Stimulated activated CD8-positive, alpha-beta memory T cell treated with anti-CD3 and anti-CD28 coated beads, Interleukin-15, amount 100 ng/mL, for 1 hour (primary cell): ENCODE measurements at places on chromosomes 7 and 10.

GRCh38 chr10:21432266-21432665 is 93.2 kb downstream of the SKIDA1 start:
- DNase-seq: no peak

GRCh38 chr7:142010952-142011548 is 15.4 kb downstream of the MGAM start:
- DNase-seq: no peak

DNA sequence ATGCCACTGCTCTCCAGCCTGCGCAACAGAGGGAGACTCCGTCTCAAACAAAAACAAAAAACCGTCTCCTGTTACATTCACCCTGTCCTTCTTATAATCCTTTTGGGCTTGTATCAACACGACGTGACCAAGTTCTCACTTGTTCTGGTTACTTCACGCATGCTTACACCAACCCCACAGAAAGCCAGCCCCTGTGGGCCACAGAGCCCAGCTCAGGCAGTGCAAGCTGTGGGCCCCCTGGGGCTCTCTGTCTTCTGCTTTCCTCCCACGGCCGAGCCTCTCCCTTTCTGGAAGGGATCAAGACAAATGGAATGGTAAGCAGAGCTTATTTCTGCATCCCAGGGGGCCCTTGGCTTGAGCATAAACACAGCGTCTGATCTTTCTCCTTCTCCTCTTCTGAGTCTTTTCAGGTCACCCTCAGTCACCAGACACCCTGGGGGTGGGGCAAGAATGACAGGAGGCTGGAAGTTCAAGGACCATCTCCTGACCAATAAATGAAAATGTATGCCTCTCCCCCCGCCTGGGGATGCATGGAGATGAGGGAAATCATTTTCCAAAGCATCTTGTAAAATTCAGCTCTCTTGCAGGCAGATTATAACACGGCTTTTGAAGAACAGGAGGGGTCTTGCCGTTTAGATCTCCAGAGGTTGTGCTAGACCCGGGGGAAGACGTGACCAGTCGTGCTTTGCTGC is 19.0 kb upstream of the TRIM56 start:
- DNase-seq: no peak

DNA sequence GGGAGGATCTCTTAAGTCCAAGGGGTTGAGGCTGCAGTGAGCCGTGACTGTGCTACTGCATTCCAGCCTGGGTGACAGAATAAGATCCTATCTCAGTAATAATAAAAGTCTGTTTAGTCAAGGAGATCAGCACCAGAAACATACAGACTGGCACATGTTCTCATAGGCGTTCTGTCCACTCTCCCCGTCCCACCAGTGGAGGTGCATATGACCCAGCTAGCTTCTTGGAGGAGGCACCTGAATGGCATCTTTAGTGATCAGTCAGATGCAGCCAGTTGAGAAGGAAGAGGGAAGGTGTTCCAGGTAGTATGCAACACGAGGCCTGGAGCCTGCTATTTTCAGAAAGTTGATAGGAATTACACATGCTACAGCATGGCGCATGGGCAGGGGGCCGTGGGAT is 45.3 kb upstream of the SVIL start:
- DNase-seq: no peak

- DNase-seq: no peak
Measured at GRCh38 chr10:63633677-63634487, 112.7 kb downstream of the REEP3 start.

DNA sequence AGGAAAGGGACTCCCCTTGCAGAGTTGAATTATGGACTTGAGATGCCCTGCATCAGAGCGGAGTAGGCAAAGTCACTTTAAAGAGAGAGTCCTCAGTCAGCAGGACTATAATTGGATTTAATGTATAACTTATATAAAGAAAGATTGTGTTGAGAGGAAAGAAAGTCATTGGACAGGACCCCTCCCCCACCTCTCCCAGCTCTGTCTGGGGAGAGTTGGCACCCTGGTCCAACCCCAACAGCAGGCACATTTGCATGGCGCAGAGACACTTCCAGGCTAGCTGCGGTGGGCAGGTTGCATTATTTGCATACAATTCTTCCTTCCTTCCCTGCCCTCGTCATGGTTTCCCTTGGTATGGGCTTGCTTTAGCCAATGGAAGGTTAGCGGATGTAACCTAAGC is 46.1 kb upstream of the NPTX2 start:
- DNase-seq: no peak

- no peak for DNase-seq
Measured at GRCh38 chr10:33335801-33336581, 1.5 kb upstream of the NRP1 start.

DNA sequence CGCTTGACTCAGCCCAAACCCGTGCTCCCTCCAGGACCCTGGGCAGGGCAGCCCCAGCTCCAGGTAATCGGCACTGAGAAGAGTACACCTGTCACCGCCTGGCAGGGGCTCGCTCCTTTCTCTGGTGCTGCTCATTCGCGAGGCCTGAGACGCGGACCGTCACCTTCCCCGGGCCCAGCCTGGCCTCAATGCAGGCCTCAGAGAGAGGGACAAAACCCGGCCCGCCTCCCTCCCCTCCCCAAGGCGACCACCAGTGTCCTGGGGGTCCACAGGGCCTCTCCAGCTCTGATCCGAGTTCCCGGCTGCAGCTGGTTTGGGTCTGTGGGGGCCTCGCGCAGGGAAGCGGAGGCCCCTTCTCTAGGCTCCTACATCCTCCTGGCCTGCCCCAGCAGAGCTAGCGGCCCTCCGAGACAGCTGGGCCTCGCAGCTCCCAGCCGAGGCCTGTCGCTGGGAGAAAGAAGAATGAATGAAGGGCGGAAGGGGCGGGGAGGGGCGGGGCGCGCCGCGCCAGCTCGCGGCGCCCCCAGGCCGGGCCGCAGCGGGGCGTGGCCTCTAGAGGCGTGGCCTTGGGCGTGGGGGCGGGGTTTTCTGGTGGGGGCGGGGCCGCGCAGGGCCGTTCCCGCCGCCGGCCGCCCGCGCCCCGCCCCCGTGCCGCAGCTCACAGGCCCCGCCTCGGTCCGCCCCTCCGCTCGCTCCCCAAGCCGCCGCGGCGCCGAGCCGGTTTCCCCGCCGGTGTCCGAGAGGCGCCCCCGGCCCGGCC is at the start of gene LIMK1:
TSS of gene LIMK1 (plus strand) at position 688 of the 760 bp plus-strand sequence. CDS start 187 bp downstream, outside the sequence.
- DNase-seq: peak; percentile 60

DNA sequence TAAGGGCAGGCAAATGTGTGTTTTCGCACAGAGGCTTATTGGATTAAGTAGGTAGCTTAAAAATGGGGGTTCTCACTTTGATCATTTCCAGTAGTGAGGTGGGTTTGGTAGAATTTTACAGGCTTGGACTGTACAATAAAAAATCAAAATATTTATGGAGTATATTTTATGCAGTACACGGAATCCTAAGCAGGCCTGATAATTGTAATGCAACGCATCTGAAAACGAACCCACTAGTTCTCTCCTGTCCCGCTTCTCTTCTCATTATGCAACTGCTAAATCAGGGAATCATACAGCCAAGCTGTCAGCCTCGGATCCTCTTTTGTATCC is 377 bp upstream of the POLR1F start:
- no peak for DNase-seq

DNA sequence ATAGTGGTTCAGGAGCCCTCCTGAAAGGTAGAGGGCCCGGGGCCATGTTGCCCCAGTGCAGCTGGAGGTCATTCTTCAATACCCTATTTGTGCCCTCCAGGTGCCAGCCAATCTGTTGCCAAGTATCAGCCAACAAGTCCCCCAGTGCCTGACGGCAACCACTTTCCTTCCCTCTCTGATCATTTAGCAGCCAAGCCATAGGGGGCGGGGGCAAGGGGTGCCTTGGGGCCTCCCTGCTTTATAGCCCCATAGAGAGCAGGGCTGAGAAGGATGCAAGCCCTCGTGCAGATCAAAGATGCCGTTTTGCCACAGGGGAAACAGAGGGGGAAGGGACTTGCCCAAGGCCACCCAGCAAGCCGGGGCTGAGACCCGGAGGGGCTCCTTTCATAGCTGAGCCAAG is 149.0 kb upstream of the CHST15 start:
- no peak for DNase-seq

DNA sequence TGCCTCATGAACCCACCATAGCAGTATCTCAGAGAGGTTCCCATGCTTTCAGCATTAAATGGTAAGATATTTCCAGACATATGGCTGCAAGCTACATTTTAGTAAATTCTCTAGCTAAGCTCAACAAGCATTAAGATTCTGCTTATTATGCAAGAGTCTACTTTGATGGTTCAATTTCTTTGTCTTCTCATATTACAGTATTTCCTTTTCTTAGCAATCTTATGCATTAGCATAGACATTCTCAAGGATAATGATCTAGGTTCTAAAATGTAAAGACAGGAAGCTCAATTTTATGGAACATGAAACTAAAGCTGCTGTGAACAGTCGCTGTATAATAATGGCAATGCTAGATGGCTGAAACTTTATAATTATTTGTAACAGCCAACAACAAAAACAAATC is 39.2 kb downstream of the MEOX2 start:
- DNase-seq: no peak
